GM23248 (cell line): ENCODE measurements at places on chromosomes 7 and 10.

DNA sequence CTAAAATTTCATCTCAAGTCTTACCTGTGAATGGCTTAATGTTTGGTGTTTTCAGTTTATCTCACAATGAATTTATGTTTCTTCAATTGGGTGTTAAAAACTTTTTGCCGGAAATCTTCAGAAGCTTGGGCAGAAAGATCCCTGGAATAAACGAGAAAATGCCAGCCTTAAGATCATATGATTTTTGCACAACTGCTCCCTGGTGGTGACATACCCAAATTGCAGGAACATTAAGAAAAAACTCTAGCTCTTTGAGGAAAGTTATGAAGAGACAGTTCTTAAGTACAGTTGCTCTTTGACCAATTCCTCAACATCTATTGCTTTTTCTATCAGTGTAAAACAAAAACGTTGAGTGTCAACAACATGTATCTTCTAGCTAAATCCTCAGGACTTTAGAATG, 48.2 kb upstream of the CREB5 start:
- DNase-seq = no peak

- DNase-seq = no peak
Observed at GRCh38 chr7:343227-343822, 53.4 kb downstream of the FOXL3 start.

GRCh38 chr10:62159351-62159750, 109.3 kb downstream of the RTKN2 start:
- DNase-seq = peak; percentile 9

GRCh38 chr7:140640060-140640637, 464 bp downstream of the DENND2A start:
- peak; percentile 83 for DNase-seq

- peak; percentile 73 for DNase-seq
Observed at GRCh38 chr7:42914421-42915045, 2.7 kb upstream of the C7orf25 start.

DNA sequence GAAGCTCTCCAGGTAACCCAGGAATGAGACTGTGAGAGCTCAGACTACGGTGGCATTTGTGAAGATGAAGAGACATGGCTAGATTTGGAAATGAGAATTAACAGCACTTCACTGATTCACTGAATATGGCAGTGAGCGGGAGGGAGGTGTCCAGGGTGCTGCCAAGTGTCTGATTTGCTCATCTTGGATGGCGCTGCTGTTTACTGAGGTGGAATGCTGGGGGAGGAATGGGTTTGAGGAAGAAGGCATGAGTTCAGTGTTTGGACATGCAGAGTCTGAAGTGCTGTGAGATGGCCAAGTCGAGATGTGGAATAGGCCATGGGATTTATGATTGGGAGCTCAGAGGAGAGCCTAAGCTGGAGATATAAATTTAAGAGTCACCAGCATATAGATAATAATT, 437.1 kb upstream of the NPVF start:
- peak; percentile 24 for DNase-seq
